Breast epithelium (tissue), 4 donors: ENCODE measurements at places on chromosomes 4 and X. TPM values are rescaled to one million over a fixed set of nuclear protein-coding genes. Genes with fewer than 3 reads are reported as not detected.

Gene CHRDL1
- total RNA-seq: 72.1 TPM

Gene RPS6KA6
- total RNA-seq: 0.96 TPM

Gene CSN1S1
- total RNA-seq: 2.9 TPM

Gene SHROOM3
- total RNA-seq: 0.32 TPM

Gene OTUD6A
- not detected for total RNA-seq

Gene DNAAF6
- not detected for total RNA-seq

- DNase-seq: no peak
- H3K36me3 ChIP-seq: no peaks in the 10 kb centered on the region
- H3K4me1 ChIP-seq: no peaks in the 10 kb centered on the region
- no peaks in the 10 kb centered on the region for H3K27me3 ChIP-seq
- no peak overlapping the region for H3K27ac ChIP-seq
- no peak overlapping the region for H3K4me3 ChIP-seq
Measured at GRCh38 chr4:130124066-130124465, 1028.1 kb downstream of the C4orf33 start.

DNA sequence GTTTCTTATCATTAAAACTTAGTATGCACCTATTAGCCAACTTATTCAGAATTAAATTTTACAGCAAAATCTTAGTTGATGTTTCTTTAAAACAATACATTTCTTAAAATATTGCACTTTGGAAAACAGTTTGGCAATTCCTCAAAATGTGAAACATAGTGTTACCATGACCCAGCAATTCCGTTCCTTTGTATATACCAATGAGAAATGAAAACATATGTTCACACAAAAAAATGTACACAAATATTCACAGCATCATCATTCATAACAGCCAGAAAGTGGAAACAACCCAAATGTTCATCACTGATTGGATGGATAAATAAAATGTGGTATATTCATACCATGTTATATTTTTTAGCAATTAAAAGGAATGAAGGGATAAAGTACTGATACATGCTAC lies 50.2 kb downstream of the WDR44 start:
- H3K27ac ChIP-seq: no peak overlapping the region
- H3K4me3 ChIP-seq: no peak overlapping the region
- H3K27me3 ChIP-seq: no peaks in the 10 kb centered on the region
- H3K36me3 ChIP-seq: no peaks in the 10 kb centered on the region

DNA sequence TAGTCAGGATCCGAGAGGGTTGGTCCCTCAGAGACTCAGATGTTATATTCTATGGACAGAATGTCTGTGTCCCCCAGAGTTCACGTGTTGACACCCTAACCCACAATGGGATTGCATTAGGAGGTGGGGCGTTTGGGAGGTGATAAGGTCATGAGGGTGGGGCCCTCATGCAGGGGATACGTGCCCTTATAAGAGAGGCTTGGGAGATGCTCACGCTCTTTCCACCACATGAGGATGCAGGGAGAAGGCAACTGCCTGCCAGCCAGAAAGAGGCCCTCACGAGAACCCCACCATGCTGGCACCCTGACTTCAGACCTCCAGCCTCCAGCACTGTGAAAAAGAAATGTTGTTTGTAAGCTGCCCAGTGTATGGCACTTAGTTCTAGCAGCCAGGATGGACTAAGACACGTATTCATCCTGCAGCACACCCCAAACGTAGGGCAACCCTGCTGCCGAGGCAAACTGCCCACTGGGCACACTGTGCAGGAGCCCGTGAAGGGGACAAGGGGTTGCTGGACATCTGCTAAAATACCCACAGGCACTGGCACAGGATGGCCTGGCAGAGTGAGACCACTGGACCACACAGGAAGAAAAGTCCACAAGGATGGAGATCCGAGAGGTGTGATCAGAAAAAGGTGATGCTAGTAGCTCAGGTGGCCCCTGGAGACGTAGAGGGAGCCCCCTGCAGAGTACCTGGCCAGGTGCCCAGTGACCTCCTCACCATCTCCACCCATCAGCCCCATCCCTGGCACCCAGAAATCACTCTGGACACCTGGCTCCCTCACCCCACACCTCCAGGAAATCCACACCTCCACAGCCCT lies 62.7 kb downstream of the HTRA3 start:
- H3K36me3 ChIP-seq: no peaks in the 10 kb centered on the region
- H3K27me3 ChIP-seq: no peaks in the 10 kb centered on the region
- no peak overlapping the region for H3K4me3 ChIP-seq
- H3K4me1 ChIP-seq: no peaks in the 10 kb centered on the region

DNA sequence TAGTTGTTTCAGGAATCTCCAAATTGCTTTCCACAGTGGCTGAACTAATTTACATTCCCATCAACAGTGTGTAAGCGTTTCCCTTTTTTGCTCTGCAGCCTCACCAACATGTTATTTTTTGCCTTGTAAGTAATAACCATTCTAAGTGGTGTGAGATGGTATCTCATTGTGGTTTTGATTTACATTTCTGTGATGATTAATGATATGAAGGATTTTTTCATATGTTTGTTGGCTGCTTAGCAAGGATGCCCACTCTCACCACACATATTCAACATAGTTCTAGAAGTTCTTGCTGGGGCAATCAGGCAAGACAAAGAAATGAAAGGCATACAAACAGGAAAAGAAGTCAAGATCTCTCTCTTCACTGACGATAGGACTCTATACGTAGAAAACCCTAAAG lies 472.4 kb downstream of the ZNF674 start:
- H3K27ac ChIP-seq: no peak overlapping the region
- no peaks in the 10 kb centered on the region for H3K27me3 ChIP-seq
- no peak overlapping the region for H3K4me3 ChIP-seq
- no peak for DNase-seq
- H3K4me1 ChIP-seq: no peaks in the 10 kb centered on the region

DNA sequence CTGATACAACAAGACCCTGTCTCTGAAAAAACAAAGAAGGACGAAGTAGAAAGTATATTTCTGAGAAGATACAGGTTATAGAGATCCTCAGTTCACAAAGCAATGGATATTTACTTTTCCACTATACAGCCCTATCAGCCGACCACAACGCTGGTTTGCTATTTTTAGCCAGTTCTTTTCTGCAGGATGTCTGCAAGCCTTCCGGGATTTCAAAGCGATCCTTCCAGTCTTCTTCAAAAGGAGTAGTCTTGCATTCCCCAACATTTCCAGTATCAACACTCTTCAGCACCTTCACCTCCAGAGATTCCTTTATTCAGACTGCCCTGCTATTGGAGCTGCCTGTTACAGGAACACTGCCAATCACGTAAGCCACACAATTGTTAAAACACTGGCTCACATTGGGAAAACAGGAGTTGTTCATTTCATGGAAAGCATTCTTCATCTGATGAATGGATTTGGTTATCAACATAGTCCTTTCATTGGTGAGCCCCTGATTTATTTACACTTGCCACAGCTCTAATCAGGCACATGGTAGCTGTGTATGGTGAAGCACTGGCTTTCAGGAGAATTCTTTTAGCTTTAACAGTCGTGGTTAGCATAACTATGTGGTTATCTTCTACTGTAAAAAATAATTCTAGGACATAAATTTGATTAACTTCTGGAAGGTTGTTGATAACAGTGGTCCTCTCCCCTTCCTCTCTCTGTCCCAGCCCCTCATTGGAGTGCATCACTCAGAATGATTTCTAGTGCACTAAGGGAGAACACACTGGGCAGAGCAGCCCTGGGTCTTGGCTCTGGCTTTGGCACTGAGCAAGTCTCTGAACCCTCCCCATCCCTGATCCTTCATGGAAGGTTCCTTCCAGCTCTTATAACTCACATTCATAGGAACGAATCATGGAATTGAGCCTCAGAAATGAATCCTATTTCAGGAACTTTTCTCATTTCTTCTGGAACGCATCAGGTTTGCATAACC lies 109.9 kb upstream of the SORBS2 start:
- H3K36me3 ChIP-seq: no peaks in the 10 kb centered on the region
- H3K27ac ChIP-seq: no peak overlapping the region
- DNase-seq: no peak
- H3K4me3 ChIP-seq: no peak overlapping the region
- H3K4me1 ChIP-seq: no peaks in the 10 kb centered on the region

DNA sequence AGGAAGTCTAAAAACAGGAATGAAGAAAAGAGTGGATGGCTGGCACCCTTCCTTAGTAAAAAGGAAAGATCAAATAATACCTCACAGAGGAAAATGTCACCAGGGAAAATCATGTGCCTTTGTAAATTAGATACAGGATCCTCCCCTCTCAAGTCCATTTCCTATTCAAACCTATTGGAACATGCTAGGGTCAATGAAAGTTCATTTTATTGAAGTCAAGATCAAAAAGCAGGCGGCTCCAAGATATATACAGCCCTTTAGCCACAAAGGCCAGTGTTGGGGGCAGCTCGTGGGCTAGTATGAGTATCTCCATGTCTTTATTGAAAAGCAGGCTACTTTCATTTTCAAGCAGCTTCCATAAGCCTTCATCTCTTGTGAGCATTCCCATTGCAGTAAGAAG lies 141.1 kb downstream of the QDPR start:
- DNase-seq: no peak
- H3K27me3 ChIP-seq: no peaks in the 10 kb centered on the region
- H3K4me1 ChIP-seq: no peaks in the 10 kb centered on the region
- H3K27ac ChIP-seq: no peak overlapping the region
- H3K4me3 ChIP-seq: no peak overlapping the region
- no peaks in the 10 kb centered on the region for H3K36me3 ChIP-seq

GRCh38 chr4:5691491-5692132 lies 16.7 kb downstream of the EVC2 start:
- H3K4me1 ChIP-seq: no peaks in the 10 kb centered on the region
- H3K27me3 ChIP-seq: no peaks in the 10 kb centered on the region
- H3K27ac ChIP-seq: no peak overlapping the region
- peaks cover 12% of the 10 kb centered on the region for H3K36me3 ChIP-seq

DNA sequence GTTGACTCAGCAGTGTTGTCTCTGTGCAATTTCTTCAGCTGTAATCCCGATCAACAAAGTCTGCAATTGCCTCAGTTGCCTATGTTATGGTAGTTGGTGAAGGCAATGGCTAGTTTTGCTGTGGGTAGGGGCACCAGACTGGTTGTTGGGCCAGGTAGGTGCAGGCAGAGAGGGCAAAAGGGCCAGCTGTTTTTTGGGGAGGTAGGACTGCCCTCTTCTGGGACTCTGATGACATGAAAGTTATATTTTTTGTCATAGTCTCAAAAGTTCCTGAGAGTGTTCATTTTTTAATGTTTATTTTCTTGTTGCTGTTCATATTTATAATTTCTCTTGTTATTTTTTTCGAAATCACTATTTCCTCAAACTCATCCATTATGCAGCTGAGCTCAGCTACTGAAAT lies 25.1 kb downstream of the DCAF12L2 start:
- no peaks in the 10 kb centered on the region for H3K36me3 ChIP-seq
- H3K4me3 ChIP-seq: no peak overlapping the region
- no peaks in the 10 kb centered on the region for H3K27me3 ChIP-seq
- DNase-seq: no peak

DNA sequence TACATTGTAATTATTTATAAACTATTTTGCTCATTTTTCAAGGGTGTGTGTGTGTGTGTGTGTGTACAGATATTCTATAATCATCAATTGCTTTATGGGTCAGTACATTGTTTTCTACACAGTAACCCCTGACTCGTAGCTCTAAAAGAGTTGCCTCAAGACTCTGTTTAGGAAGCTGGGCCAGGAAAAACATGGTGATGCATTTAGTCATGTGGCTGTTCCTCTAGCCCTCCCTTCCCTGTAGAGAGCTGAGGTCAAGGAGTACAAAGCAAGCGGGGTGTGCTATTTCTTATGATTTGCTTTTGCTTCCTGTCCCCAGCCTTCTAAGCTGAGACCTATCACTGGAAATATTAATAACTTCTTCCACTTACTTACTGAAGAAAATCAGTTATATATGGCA lies 34.8 kb upstream of the SPANXD start:
- no peak overlapping the region for H3K27ac ChIP-seq
- no peaks in the 10 kb centered on the region for H3K36me3 ChIP-seq
- no peak overlapping the region for H3K4me3 ChIP-seq
- no peaks in the 10 kb centered on the region for H3K4me1 ChIP-seq

DNA sequence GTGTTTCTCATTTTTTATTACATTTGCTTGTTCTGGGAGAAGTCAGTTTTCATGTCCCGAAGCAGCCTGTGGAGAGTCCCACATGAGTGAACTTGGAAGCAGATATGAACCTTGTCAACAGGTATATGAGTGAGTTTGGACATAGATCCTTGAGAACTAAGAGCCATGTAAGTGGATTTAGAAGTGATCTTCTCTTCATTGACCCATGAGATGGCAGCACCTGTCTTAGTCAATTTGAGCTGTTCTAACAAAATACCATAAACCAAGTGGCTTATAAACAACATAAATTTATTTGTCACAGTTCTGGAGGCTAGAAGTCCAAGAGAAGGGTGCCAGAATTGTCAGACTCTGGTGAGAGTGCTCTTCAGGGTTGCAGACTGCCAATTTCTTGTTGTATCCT lies 1043.8 kb downstream of the ADGRL3 start:
- no peak overlapping the region for H3K4me3 ChIP-seq
- H3K4me1 ChIP-seq: no peaks in the 10 kb centered on the region
- no peak overlapping the region for H3K27ac ChIP-seq
- DNase-seq: no peak

GRCh38 chr4:27096142-27096824 lies 235.6 kb downstream of the STIM2 start:
- no peak overlapping the region for H3K27ac ChIP-seq
- H3K4me3 ChIP-seq: no peak overlapping the region
- H3K4me1 ChIP-seq: no peaks in the 10 kb centered on the region
- H3K27me3 ChIP-seq: no peaks in the 10 kb centered on the region
- H3K36me3 ChIP-seq: no peaks in the 10 kb centered on the region
- DNase-seq: no peak

- no peak for DNase-seq
- no peaks in the 10 kb centered on the region for H3K27me3 ChIP-seq
- peak overlapping the region; percentile 77 for H3K27ac ChIP-seq
- no peaks in the 10 kb centered on the region for H3K4me1 ChIP-seq
- no peaks in the 10 kb centered on the region for H3K36me3 ChIP-seq
- no peak overlapping the region for H3K4me3 ChIP-seq
Measured at GRCh38 chr4:152590179-152591031, 54.5 kb upstream of the FBXW7 start.

- no peak overlapping the region for H3K4me3 ChIP-seq
- DNase-seq: no peak
- H3K4me1 ChIP-seq: peaks cover 4% of the 10 kb centered on the region
Measured at GRCh38 chr4:129278868-129279267, 182.9 kb downstream of the C4orf33 start.

DNA sequence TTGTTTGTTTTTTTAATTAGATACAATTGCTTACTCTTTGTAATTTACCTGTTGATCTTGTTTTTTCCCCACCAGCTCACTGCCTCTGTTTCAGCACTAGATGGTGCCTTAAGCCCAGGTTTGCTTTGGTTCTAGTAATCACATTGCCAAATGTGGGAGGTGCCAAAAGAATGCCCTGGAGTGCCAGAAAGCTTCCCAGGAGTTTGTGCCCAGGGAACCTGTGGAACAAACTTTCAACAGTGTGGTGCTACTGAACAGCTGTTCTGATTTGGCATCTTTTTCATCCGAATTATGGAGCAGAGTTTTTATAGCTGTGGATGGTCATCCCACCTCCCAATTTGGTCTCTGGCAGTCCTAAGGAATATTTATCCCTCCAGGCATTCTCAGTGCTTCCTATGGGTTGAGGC lies 1000.7 kb downstream of the STIM2 start:
- H3K27me3 ChIP-seq: no peaks in the 10 kb centered on the region
- H3K4me3 ChIP-seq: no peak overlapping the region
- H3K27ac ChIP-seq: no peak overlapping the region
- no peak for DNase-seq
- no peaks in the 10 kb centered on the region for H3K4me1 ChIP-seq
